Endothelial cell of umbilical vein (primary cell): ENCODE measurements at places on chromosomes 3 and 15. TPM values are rescaled to one million over a fixed set of nuclear protein-coding genes. Genes with fewer than 3 reads are reported as not detected.

CLRN1 gene
- not detected in 2 replicates for polyA plus RNA-seq

- no peak for DNase-seq
Observed at GRCh38 chr15:50857763-50858162, 50.7 kb upstream of the AP4E1 start.

- DNase-seq = no peak
Observed at GRCh38 chr3:18442756-18443664, 17.9 kb upstream of the SATB1 start.

ZMYND10 gene
- polyA plus RNA-seq = 0.25 and 0.33 TPM in 2 replicates

ONECUT1 gene
- not detected in 2 replicates for polyA plus RNA-seq

CAMK2N2 gene
- polyA plus RNA-seq = 0.11 TPM in 1 of 2 replicates, not detected in the other

GRCh38 chr3:98647197-98647596, 53.8 kb upstream of the CPOX start:
- DNase-seq = no peak

DNA sequence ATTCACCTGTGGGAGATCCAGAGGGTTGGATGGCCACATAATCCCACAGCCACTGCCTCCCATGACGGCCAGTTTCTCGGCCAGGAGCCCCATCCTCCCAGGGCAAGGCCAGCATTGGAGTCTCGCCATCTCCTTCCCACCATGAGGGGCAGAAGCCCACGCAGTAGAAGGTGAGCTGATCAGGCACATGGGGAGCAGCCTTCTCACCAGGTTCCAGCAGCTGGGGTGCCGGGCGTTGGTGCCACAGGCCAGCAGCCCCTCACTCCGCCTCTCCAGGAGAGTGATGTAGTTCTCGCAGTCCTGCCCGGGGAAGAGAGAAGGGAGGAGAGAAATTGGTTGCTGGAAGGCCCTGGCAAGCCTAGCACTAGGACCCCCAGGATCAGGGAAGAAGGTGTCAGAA, 16.1 kb downstream of the SEMA7A start:
- DNase-seq = no peak

DNA sequence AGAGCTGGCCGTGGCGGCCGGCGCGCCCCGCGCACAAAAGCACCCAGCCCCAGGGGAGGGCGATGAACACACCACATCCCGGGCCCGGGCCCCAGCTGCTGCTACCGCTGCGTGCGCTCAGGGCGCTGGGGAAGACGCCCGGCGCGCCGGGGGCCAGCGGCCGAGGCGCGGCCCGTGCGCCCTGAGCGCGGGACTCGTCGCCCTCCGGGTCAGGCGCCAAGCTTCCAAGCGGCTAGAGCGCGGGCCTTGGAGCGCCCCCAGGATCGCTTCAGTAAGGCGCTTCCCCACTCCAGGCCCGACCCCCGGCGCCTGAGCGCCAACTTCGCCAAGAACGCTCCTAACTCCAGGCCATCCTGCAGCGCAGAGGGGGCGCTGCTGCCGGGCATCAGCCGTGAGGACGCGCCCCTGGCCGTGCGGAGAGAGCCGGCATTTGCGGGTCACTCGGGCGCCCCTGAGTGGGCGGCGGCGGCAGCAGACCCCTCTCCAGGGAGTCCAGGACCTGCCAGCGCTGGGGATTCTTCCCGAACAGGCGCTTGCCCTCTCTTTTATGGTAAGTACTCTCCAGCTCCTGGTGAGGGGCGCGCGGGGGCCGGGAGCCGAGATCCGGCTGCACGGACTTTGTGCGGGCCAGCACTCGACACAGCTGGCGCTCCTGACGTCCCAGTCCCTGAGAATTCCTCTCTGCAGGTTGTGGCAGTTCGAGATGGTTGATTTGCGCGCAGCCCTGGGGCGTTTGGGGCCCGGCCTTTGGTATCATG, 475 bp downstream of the SPSB4 start:
- no peak for DNase-seq

DNA sequence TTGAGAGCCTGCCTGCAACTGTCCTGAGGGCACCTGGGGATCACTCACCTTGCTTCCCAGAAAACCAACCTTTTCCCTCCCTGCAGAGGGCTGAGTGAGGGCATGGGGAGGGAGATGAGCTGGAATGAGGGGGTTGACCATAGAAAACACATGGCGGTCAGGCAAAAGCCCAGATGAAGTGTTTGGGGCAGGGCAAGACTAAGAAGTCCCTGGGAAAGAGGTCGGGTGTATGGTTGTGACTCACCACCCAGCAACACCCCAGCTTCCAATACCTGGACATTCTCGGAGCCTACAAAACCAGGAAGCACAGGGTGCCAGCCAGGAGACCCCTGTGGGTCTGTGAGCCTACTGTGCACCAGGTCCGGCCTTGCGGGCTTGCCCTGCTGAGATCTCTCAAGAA, 95.3 kb upstream of the ATP2B2 start:
- DNase-seq = no peak

SLC12A8 gene
- 0.62 and 0.90 TPM in 2 replicates for polyA plus RNA-seq

DNA sequence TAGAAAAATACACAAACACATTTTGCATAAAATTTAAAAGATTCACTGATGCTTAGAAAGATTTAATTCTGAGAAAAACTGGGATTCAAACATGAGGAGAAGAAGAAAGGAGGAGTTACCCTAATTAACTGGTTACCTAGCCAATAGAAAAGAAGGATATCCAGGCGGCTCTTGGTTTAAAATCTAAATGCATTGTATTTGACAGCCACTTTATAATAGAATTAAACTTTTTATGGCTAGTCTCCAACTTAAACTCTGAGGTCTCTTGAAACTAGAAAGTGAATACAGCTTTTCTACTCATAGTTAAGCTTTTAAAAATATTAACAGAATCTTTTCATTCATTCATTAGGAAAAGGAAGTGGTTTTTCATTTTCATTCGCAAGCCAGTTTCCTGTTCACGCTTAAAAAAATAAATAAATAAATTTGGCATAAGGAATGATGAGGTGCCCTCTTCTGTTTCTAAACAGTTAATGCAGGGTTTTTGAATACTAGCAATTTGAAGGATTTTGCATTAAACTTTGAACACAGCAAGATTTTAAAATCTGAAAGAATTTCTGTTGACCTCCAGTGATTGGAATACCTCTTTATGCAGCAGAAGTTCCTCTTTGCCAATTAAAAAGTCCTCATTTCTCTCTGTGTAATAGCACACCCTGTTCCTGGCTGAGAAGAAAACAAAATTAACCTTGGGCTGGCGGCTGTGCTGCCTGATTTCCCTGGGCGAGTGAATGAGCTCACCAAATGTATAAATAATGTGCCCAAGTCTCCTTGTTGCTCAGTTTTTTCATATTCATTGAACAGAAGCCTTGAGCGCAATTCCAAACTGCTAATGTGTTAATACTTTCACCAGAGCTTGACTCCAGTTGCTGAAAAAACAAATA, 105.1 kb downstream of the ZMAT3 start:
- DNase-seq = peak; percentile 72

- DNase-seq = peak; percentile 98
Observed at GRCh38 chr3:15647611-15648167, 46.1 kb downstream of the BTD start.

GRCh38 chr15:80099241-80099640, 39.8 kb downstream of the ZFAND6 start:
- DNase-seq = no peak

LMAN1L gene
- not detected in 2 replicates for polyA plus RNA-seq

GRCh38 chr3:42183991-42184632, 81.9 kb downstream of the CCK start:
- DNase-seq = peak; percentile 94

DNA sequence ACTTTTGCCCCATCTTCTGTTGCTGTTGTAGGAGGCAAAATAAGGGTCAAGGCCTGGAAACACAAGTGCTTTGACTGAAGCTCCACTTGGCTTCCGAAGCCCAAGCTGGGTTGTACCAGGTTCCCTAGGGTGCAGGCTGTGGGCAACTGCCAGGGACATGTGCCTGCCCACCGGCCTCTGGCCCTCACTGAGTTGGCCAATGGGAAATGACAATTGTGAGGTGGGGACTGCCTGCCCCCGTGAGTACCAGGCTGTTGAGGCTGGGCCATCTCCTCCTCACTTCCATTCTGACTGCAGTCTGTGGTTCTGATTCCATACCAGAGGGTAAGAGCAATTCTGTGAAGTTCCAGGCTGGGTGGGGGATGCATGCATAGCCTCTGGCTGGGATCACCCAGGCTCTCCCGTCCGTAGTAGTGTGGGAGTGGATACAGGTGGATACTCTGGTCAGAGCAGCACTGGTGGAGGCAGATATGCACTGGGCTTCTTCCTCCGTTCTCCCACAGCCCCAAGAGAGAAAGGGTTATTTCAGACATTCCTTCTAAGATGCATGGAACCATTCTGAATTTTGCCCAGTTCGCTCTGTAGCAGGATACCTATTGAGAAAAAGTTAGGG, at the start of gene ADIPOQ:
ADIPOQ (plus strand) TSS at position 285 of the 613 bp plus-strand sequence. CDS start 10,349 bp downstream, outside the sequence.
- no peak for DNase-seq

DNA sequence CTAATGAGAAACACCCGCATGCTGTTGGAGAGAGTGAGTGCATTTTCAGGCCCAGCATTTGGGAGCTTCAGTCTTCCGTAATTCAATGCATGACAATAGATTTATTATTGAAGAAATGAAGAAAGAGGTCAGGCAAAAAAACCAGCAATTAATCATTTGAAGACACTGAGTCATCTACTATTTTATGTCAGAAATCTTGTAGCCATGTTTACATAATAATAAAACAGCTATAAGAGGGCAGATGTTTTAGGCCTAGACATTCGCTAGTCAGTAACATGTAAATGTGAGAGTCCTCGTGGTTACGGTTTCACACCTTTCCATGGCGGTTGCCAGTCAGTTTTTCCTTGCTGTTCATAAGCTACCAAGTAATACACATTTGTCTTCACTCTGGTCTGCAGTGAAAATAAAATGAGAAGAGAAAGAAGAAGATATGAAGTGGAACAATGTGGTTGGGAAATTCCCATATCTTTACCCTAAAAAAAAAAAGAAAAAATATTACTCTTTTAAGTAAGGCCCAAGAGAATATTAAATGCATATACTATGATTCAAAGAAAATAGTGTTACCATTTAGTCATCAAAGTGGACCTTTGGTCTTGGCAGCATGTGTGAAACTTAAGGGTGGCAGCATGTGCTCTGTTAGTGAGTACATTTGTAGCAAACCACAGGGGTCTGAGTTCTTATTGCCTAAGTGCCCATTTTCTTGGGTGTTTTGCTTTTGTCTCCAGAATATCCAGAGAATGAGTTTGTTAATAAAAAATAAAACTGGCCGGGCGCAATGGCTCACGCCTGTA, 140.5 kb upstream of the TBL1XR1 start:
- DNase-seq = no peak

ZCWPW2 gene
- 0.04 and 0.05 TPM in 2 replicates for polyA plus RNA-seq

GRCh38 chr15:60573936-60574335, 95.0 kb upstream of the ICE2 start:
- DNase-seq = no peak

ACTRT3 gene
- 2.1 and 2.6 TPM in 2 replicates for polyA plus RNA-seq
